ENCODE measurements at places on chromosomes 12 and 14. TPM values are rescaled to one million over a fixed set of nuclear protein-coding genes. Genes with fewer than 3 reads are reported as not detected.

The SPIC gene
- not detected for total RNA-seq

The PTPN6 gene
- total RNA-seq, result 54.8 TPM

The RDH12 gene
- 0.28 TPM for total RNA-seq

The BATF gene
- total RNA-seq, result 1.5 TPM

The RXYLT1 gene
- total RNA-seq, result 7.2 TPM

DNA sequence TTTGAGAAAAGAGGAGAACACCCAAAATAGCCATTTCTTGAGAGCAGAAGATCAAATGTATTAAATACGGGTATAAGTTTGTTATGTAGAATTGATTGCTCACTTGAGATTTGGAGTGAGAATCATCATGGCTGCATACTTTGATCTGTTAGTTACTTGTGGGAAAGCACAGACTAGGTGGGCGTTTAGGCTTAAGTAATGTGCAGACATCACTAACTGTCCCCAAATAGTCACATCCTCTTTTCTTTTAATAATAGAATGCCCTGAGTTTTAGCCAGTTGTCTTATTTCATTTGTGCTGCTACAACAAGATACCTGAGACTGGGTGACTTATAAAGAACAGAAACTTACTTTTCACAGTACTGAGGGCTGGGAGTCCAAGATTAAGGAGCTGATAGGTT, 14.3 kb upstream of the GTF2A1 start:
- no peak for DNase-seq

DNA sequence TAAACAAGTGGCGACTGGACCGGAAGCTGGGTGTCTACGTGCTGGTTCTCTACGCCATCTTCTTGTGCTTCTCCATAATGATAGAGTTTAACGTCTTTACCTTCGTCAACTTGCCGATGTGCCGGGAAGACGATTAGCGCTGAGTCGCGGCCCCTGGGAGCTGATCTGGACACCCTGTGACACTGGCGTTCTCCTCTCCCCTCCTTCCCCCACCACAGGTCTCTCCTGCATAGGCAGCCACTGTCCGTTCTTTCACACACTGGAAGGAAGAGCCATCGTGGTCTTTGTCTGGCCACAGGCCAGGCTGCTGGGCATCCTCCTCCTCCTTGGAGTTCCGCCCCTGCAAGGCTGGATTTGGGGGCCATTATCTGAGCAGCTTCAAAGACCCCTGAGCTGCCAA, 20.1 kb upstream of the RIN3 start:
- DNase-seq, result no peak

- no peak for DNase-seq
These were observed at the start of gene SLC39A2 for GRCh38 chr14:20998674-20999366. SLC39A2 (plus strand) TSS chr14:20999293; CDS start chr14:20999447, 154 bp downstream.

DNA sequence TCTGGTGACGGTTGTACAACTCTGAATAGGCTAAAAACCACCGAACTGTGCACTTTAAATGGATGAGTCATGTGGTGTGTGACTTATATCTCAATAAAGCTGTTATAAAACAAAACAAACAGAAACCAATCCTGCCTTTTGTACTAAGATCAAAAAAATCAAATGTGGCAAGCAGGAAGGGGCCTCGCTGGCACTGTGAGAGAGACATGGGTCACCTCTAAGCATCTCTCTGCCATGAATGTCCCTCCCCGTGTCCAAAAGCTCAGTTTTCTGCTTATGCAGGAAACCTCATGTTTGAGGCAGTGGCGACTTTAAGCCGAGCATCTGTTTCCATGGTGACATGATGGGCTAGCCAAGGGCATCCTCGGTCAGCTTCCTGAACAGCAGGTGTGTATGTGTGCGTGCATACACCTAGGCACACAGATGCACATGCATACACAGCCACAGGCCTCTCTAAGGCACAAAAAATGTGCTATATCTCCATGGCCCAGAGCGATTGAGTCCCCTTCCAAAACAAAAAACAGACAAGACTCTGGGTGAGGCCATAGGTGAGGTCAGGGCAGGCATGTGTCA, 44.4 kb downstream of the ARL6IP4 start:
- DNase-seq, result no peak
